ENCODE measurements at places on chromosomes 5 and 9. TPM values are rescaled to one million over a fixed set of nuclear protein-coding genes. Genes with fewer than 3 reads are reported as not detected.

Gene CAVIN4
- total RNA-seq: not detected

Gene DAPK1
- total RNA-seq: 60.3 TPM

Gene RGS7BP
- 0.60 TPM for total RNA-seq

Gene PCDHGB2
- 9.2 TPM for total RNA-seq

GRCh38 chr5:639253-639530, 27.1 kb downstream of the CEP72 start:
- H3K36me3 ChIP-seq: peaks cover 96% of the 10 kb centered on the region
- H3K27ac ChIP-seq: no peak overlapping the region
- DNase-seq: no peak
- no peaks in the 10 kb centered on the region for H3K27me3 ChIP-seq

DNA sequence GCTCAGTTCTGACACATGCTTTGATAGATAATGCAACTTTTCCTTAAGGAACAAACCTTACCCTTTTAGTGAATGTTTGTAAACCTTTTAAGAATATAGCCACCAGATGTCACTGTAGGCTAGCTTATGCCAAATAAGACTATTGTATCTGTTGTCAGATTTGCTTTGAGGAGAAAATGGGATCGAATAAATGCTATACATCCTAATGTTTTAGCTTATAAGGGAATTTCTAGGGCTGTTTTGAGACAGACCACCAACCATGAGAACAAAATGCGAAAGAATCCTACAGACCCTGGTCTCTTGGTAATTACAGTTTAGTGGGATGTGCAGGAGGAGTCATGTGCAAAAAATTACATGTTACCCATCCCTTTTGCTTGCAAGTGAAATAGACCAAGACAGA, 127.6 kb upstream of the NMUR2 start:
- H3K36me3 ChIP-seq: no peaks in the 10 kb centered on the region
- DNase-seq: peak; percentile 27
- H3K27me3 ChIP-seq: no peaks in the 10 kb centered on the region
- no peaks in the 10 kb centered on the region for H3K4me1 ChIP-seq
- no peak overlapping the region for H3K27ac ChIP-seq
- no peak overlapping the region for H3K4me3 ChIP-seq

- DNase-seq: no peak
- no peaks in the 10 kb centered on the region for H3K27me3 ChIP-seq
- no peaks in the 10 kb centered on the region for H3K4me1 ChIP-seq
- no peak overlapping the region for H3K4me3 ChIP-seq
- no peak overlapping the region for H3K27ac ChIP-seq
Observed at GRCh38 chr5:39558541-39558940, 133.8 kb upstream of the DAB2 start.

- H3K27me3 ChIP-seq: no peaks in the 10 kb centered on the region
- H3K4me3 ChIP-seq: no peak overlapping the region
- H3K4me1 ChIP-seq: no peaks in the 10 kb centered on the region
- no peak overlapping the region for H3K27ac ChIP-seq
- no peak for DNase-seq
Observed at GRCh38 chr9:23552876-23553601, 273.0 kb downstream of the ELAVL2 start.

- no peaks in the 10 kb centered on the region for H3K4me1 ChIP-seq
- no peak overlapping the region for H3K4me3 ChIP-seq
- no peak overlapping the region for H3K27ac ChIP-seq
- DNase-seq: no peak
- no peaks in the 10 kb centered on the region for H3K36me3 ChIP-seq
- no peaks in the 10 kb centered on the region for H3K27me3 ChIP-seq
Observed at GRCh38 chr9:11962327-11962726, 730.9 kb upstream of the TYRP1 start.

- H3K4me3 ChIP-seq: no peak overlapping the region
- no peak for DNase-seq
- H3K36me3 ChIP-seq: no peaks in the 10 kb centered on the region
- H3K27me3 ChIP-seq: no peaks in the 10 kb centered on the region
- no peaks in the 10 kb centered on the region for H3K4me1 ChIP-seq
- H3K27ac ChIP-seq: no peak overlapping the region
Observed at GRCh38 chr5:160210606-160211005, 18.7 kb upstream of the FABP6 start.

GRCh38 chr9:89000973-89001916, 10.0 kb downstream of the S1PR3 start:
- no peaks in the 10 kb centered on the region for H3K27me3 ChIP-seq
- peak overlapping the region; percentile 83 for H3K27ac ChIP-seq
- peaks cover 62% of the 10 kb centered on the region for H3K4me1 ChIP-seq
- peak; percentile 94 for DNase-seq
- H3K4me3 ChIP-seq: no peak overlapping the region

- H3K4me3 ChIP-seq: peak overlapping the region; percentile 35
- DNase-seq: no peak
- no peaks in the 10 kb centered on the region for H3K4me1 ChIP-seq
- no peaks in the 10 kb centered on the region for H3K36me3 ChIP-seq
Observed at GRCh38 chr5:5140479-5141338, 579 bp downstream of the ADAMTS16 start.
